ENCODE measurements at places on chromosomes 7 and 10. TPM values are rescaled to one million over a fixed set of nuclear protein-coding genes. Genes with fewer than 3 reads are reported as not detected.

GRCh38 chr10:79434223-79434687, 11.2 kb downstream of the ZCCHC24 start:
- DNase-seq = no peak

DNA sequence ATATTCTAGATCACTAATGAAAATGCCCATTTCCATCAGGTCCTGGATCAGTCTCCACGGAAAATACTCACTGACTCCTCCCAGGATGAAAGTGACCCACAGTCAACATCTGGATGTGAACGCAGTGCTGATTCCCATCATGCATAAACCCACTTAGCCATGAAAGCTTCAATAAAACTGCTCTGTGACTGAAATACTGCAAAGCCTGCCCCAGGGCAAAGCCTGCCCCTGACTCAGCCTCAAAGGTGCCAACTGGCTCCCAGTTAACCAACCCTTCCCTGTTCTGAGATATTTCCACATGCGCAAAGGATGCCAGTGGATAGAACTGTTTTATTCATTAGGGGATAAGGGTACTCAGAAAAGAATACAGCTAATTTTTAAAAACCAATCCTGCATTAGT, 24.0 kb downstream of the OSBPL3 start:
- no peak for DNase-seq

GRCh38 chr10:125199270-125199669, 38.9 kb upstream of the CTBP2 start:
- no peak for DNase-seq

DNA sequence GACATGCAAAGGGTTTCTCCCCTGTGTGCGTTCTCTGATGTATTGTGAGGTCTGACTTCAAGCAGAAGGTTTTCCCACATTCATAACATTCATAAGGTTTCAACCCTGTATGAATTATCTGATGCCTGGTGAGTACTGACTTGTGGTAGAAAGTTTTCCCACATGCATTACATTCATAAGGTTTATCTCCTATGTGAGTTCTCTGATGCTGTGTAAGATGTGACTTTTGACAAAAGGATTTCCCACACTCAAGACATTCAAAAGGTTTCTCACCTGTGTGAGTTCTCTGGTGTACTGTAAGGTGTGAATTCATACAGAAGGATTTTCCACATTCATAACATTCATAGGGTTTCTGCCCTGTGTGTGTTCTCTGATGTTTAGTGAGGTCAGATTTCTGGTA, 45.1 kb downstream of the ZNF33B start:
- no peak for DNase-seq

DNA sequence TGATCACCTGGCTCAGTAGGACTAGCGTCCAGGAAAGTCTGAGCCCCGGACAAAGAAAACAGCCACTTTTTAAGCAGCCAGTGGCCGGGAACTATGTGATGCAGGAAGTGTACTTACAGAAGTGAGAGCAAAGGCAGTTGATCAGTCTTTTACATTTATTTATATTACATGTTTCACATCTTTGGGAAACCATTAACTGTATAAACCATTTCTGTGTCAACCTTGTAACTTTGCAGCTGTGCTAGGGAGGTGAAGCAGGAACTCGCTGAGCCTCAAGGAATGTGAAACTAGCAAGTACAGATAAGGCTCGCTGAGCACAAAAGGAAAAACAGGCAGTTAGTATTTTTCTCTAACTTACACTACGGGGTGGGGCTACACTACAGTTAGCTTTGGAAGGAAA, 39.9 kb upstream of the HECW1 start:
- no peak for DNase-seq

GRCh38 chr10:86065711-86066251, 300.8 kb downstream of the GRID1 start:
- DNase-seq = no peak

DNA sequence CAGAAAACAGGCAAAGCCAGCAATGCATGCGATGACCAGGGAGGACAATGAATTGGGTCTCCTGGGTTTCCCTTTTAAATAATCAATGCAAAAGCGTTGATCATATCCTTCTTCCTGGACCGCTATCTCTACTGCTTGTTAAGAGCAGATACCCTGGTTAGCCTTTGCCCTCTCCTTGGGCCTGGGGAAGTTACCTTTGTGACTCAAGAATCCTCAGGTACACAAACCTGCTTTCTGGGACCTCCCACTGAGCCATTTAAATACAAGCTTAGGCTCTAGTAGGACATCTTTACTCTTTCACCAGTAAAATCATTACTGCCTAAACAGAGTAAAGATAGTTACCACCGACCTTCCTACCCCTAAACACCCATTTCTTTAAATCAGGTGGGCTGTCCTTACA, 173.9 kb downstream of the WNT2 start:
- no peak for DNase-seq

- DNase-seq = peak; percentile 86
Observed at GRCh38 chr7:131507592-131508331, 48.7 kb downstream of the PODXL start.

GRCh38 chr7:106568680-106569499, 92.1 kb downstream of the CCDC71L start:
- peak; percentile 71 for DNase-seq

DNA sequence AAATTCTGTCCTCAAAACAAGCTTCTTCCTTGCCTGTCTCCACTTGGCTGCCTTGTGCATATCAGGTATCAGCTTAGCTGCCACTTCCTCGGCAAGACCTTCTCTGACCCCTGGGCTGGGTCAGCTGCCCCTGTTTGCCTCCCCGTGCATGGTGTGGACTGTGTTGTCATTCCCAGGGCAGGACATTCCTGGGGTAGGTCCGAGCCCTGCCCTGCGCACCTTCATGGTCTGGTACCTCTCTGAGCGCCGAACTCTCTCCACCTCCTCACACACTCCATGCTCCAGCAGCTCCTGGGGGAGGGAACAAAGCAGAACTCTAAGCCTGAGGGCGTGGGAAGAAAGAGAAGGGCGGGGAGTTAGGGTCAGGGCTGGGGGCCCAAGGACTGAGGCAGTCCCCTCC, 3.8 kb downstream of the POLM start:
- no peak for DNase-seq

- peak; percentile 58 for DNase-seq
Observed at GRCh38 chr10:80406204-80406603, 2.1 kb upstream of the PRXL2A start.

DNA sequence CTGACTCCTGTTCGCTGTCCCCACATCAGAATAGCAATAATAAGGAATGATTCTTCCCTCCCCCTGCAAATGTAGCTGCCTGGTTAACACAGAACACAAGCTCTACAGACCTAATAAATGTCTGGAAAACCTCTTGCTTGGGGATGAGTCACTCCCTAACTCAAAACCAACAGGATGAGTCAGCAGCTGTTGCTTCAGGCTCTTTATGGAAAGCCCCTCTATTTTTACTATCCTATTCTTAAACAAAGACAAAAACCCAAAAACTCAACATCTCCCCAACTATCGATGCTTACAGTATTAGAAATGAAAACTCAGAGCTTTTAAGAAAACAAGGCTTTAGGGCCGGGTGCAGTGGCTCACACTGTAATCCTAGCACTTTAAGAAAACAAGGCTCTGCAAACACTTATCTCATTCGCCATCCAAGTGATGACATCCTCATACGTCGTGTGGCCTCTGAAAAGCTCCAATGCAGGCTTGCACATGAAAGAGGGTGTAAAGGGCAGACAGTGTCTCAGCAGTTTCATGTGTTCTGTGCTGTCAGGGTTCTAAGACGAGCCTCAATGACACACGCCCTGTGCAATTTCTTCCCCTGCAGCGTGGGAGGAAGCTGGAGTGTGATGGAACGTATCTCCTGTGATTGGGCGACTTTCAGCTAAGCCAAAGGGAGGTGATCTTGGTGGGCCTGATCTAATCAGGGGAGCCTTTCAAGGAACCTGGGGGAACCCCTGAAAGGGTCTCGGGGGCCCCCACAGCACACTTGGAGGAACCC, 70.1 kb downstream of the AMZ1 start:
- no peak for DNase-seq

DNA sequence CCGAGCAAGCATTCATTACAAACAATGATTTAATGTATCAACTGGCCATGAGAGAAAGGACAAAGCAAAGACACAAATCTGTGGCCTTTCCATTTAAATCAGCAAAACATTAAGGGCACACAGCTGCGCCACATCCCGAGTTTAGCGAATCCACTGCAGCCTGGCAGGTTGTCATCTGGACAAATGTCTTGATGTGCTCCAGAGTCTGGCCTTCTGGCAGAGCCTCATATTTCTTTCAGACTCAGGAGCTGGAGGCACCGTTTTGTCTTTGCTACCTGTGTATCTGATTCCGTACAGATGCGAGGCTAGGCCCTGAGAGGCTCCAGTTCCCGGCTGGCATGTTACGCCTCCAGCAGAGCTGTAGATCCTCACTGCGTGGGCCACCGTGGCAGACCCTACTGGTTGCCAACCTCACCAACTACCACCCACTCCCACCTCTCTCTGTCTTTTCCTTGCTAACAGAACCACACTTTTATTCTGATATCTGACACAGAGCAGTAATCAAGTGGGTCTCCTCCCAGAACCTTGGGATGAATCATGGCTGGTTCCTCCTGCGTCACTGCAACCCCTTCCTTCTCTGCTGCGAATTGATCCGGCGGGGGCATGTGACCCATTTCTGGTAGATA, 40.9 kb upstream of the EFCAB10 start:
- peak; percentile 23 for DNase-seq

- DNase-seq = no peak
Observed at GRCh38 chr10:86167121-86167761, 199.4 kb downstream of the GRID1 start.

DNA sequence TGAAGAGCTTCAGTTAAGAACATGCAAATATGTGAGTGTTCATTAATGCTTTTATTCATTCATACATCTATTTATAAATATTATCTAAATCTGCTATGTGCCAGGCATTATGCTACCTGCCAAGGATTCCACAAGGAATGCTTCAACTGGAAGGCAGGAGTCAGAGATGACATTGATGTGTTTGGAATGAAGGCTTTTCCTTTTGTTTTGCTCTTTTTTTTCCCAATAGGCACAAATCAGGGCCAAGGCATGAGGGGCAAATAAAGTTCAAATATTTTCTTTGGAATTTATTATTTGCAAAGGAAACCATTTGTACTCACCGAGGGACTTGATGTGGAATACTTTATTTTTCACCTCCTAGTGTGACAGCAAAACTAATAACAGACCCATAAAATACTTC, 530.3 kb downstream of the ARL4A start:
- DNase-seq = no peak

The UTF1 gene
- polyA plus RNA-seq = not detected

GRCh38 chr7:48962821-48963505, 38.6 kb downstream of the CDC14C start:
- DNase-seq = peak; percentile 16

The CHST3 gene
- 11.4 TPM for polyA plus RNA-seq

DNA sequence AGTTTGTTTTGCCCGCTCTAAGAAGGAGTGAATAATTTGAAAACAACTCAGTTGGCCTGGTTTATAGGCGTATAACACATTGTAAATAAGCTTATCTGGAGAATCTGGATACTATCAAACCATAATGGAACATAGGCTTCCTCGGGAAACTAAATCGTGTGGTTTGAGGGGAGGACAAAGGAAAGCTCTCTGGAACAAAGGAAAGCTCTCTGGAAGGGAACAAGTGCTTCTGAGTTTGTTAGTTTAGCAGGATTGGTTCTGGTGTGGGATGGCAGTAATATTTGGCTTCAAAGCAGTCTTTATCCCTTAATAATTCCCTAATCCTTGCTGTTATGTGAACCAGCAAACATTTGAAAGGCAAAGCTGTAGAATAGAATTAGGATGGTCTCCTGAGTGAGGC, 15.0 kb upstream of the SLK start:
- peak; percentile 39 for DNase-seq

The NUTM2A gene
- 1.5 TPM for polyA plus RNA-seq

GRCh38 chr10:91340613-91341362, 69.4 kb upstream of the HECTD2 start:
- peak; percentile 11 for DNase-seq

DNA sequence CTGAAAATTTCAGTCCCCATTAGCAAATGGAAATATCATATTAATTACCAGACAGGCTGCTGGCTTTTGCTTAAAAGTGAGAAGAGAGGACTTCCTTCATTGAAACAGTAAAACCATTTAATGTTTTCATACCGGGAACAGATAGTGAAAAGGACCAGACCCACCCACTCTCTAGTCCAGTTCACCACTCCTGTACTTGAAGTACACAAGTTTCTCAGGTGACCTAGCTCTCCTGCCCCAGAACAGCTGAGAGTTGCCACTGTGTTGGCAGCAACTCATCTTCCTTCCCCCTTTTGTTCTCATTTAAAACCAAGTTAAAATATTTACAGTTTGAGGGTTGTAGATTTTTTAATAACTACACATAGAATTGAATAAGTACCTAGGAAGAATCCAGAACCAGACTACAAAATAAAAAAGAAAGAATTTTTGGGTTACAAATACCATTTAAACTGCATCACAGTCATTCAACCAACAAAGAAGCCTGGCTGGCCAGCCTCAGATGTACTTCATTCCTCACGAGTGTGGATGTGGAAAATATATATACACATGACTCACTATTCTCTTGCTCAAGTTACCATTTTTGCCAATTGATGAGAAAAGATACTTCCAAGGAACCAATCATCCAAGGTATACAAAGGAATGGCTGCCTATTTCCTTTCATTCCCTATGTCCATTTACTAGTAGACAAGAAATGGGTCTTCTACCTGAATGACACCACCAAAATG, 68.1 kb downstream of the VPS41 start:
- no peak for DNase-seq

GRCh38 chr10:27611236-27611635, 107.1 kb downstream of the RAB18 start:
- DNase-seq = no peak

DNA sequence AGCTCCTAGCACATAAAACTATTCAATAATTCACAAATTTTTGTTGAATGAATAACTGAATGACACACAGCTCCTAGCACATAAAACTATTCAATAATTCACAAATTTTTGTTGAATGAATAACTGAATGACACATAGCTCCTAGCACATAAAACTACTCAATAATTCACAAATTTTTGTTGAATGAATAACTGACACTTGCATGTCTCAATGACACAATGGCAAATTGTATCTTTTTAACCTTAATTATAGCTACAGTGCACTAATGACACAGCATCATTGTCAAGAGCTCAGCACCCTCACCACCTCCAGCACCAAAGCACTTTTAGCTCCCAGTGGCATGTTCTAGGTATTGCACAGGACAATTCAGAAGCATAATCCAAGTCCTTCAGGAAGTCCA, 131.6 kb downstream of the PDE1C start:
- no peak for DNase-seq

DNA sequence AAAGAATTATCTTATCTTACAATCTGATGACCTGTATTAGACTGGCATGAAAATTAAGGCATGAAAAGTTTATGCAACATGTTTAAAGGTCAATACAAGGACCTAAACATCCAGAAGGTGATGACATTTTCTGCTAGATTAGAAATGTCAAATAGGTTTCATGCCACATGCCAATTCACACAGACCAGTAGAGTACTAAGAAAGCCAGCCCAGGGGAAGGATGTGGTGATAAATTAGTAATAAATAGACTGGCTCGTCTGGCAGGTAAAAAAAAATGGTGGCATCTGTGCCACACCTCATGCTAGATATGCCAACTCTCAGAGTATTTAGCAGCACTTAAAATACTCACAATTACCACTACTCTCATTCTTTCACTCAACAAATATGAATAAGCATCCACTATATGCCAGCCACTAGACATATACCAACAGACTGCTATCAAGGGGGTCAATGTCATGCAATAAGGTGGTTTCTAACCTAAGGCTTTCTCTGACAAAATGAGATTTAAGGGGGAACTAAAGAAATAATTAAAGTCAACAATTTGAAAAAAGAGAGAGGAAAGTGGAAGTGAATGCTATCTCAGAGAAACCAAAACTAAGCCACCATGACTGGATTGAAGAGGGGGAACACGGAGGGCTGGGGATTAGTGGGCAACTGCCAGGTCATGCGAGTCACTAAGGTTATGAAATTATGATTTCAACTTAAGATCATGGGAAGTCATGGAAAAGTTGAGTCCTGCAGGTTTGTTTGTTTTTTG, 83.5 kb downstream of the SGMS1 start:
- DNase-seq = no peak
